Muscle of leg (tissue), 16 donors: ENCODE measurements at places on chromosomes 16 and 17. TPM values are rescaled to one million over a fixed set of nuclear protein-coding genes. Genes with fewer than 3 reads are reported as not detected.

DNA sequence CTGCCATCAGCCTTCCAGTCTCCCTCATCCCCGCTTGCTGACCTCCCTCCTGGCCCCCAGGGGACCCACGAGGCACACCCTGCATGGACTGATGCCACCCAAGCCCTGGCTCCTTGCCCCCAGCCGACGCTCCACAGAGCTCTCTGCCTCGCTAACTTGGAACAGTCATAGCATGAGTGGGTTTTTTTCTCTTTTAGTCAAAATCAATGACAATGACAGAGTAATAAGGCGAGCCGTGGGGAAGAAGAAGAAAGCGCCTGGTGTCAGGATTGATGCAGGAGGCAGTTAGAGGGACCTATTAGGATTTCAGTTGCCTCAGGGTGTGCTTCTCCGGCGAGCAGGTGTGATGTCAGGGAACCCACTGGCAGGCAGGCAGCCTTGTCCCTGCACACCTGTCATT lies 176.3 kb upstream of the TNRC6C start:
- H3K36me3 ChIP-seq: no peaks in the 10 kb centered on the region
- no peak overlapping the region for H3K27ac ChIP-seq
- DNase-seq: no peak

Gene RAP1GAP2
- 1.2 TPM for total RNA-seq

DNA sequence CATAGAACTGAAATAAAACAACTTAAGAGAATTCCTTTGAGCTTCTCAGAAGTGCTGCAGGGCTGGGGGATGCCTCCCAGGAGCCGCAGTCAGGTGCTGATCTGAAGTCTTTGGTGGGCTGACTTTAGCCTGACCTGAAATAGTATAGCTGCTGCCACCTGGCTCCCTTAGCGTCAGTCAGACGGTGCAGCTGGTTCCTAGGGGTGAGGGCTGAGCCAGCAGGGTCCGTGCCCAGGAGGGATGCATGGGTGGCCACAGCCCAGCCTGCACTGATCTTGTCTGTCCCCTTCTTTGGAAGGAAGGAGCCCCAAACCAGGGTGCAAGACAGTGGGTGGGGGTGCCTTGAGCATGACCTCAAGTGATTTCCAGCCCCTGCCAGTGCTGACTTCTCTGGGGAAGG lies 11.5 kb downstream of the MAPT start:
- DNase-seq: peak; percentile 26
- H3K27ac ChIP-seq: peak overlapping the region; percentile 7
- H3K27me3 ChIP-seq: peaks cover 19% of the 10 kb centered on the region
- peaks cover 38% of the 10 kb centered on the region for H3K4me1 ChIP-seq

Gene PTGES3L
- 37.3 TPM for total RNA-seq

DNA sequence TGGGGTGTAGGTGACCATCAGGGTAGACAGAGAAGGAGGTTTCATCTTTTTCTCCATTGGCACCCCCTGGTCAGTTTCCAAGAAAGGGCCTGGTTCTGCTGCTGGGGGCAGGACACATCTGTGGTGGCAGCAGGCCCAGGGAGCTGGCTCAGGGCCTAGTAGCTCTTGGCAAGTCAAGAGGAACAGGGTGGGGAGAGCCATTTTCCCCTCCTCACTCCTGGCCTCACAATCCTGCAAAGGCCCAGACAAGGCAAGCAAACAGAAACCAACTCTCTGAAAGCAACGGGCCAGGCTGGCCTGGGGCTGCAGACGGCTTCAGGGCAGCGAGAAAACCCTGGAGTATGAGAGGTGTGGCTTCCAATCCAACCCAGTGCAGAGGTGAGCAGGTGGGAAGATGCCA lies 192.9 kb upstream of the DYNLRB2 start:
- DNase-seq: peak; percentile 71
- H3K4me3 ChIP-seq: no peak overlapping the region
- H3K4me1 ChIP-seq: peaks cover 13% of the 10 kb centered on the region
- no peaks in the 10 kb centered on the region for H3K27me3 ChIP-seq
